ENCODE measurements at places on chromosomes 1 and 21.

- no peak for DNase-seq
These were observed 158.4 kb upstream of the BACE2 start for GRCh38 chr21:41009398-41010100.

DNA sequence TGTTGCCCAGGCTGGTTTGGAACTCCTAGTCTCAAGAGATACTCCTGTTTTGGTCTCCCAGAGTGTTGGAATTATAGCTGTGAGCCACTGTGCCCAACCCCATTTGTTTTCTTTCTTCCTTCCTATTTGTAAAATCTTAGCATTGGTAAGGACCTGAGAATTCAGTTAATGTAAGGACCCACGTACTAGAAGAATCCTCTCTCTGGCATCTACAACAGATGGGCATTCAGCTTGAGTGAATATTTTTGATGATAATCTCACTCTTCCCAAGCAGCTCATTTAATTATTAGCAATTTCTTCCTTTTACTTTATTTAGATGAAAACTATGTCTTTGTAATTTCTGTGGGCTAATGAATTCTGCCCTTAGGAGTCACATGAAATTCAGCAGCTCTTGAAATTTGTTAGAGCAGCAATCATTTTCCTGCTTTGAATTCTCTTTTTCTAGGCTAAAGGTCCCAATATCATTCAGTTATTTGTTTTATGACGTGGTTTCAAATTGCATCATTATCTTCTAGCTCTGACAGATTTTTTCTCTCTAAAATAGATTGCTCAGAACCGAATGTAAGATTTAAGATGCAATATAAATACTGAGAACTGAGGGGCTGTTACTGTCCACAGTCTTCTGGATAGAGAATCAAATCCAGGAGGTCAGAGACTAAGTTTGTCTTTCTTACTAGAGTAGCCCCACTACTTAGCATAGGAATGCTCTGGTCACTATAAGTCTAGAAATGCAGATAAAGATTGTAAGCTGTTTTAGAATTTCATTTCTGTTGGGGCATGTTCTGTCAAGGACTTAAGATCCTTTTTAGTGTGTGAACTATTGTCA is 59.4 kb downstream of the EPB41 start:
- DNase-seq: no peak

DNA sequence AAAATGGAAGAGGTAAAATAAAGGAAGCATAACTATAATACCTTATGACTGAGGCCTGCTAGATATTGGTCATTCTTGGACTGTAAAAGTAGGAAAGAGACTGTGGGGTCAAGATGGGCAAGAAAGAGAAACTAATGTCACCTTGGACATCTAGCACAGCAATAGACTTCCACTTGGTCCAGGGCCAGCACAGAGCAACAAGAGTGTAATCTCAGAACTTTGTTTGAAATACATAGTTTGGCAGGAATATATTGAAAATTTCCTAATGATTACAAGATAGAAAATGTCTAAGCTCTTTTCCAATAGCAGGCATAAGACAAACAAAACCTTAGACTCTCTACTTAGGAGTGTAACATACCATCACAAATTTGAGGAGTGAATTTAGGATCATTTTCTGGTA is 4.6 kb downstream of the LRRC8C start:
- no peak for DNase-seq

GRCh38 chr1:207866471-207867135 is 44.3 kb downstream of the CD34 start:
- DNase-seq: no peak

DNA sequence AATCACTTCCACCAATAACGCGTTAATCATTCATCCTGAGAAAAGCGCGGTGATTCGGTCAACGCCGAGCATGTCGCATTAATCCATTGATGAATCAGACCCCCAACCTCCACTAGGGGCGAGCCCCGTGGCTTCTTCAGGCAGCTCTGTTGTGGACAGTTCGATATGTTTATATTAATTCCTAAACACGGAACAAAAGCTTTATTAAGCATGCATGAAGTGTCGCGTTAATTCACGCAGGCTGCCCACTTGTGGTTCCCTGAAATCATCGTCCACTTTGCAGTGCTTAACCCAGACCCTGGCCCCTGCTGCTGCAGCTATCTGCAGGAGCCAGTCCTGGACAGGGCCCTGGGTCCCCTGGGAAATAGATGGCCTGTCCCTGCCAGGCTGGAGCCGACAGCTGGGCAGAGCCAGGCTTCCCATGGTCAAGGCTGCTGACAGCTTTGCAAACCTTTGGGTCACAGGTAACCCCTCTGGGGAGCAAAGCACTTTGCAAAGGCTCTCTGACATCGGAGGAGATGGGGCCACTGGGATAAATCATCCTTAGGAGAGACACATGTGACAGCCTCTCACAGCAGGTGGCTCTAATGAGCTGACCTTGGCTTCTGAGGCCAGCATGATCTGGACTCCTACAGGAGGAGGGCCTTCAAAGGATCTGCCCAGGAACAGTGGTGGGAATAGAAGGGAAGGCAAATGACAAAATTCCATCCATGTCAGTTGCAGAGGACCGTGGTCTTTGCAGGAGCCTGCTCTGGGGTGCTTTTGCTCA is 137.0 kb upstream of the AJAP1 start:
- no peak for DNase-seq

DNA sequence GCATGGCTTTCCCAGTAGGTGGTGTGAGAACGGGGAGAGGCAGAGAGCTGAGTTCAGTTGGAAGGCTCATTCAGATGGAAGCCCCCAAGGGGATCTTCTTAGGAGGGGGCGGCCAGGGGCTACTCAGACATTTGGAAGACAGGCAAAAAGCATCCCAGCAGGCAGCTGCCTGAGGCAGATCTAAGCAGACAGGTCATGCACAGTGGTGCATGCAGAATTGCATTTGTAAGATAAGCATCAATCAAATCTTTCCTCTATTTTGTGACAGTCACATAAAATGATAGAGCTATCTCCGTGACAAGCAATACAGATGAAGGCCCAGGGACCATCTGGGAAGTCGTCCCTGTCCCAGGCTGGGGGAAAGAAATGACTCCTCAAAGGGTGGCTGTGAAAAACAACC is 3.8 kb downstream of the RAB3B start:
- DNase-seq: no peak

DNA sequence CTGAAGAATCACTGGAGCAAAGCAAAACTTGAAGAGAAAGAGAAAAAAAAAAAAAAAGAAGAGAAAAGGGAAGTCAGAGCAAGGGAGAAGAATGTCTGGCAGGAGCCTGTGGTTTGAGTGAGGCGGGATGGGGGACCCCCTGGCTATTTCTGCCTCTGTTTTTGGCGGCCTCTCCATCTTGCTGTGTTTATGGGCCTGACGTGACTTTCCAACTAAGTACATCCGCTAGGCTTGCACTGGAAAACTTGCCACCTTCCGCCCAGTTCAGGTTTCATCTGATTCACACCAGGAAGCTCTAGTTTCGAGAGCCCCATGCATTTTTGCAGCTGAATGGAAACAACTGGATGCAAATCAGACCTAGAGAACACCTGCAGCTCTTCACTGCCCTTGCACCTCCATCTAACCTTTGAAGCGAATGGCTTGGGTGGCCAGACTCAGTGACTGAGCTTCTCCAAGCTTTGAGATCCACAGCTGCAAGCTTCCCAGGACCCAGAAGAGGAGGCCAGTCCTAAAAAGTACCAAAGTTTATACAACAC is 28.0 kb downstream of the TBX15 start:
- DNase-seq: no peak

All from stimulated activated CD4-positive, alpha-beta T cell treated with anti-CD3 and anti-CD28 coated beads, Interleukin-15, amount 100 ng/mL, for 1 hour (primary cell).